T-helper 1 cell (primary cell): ENCODE measurements at places on chromosomes 4 and X.

DNA sequence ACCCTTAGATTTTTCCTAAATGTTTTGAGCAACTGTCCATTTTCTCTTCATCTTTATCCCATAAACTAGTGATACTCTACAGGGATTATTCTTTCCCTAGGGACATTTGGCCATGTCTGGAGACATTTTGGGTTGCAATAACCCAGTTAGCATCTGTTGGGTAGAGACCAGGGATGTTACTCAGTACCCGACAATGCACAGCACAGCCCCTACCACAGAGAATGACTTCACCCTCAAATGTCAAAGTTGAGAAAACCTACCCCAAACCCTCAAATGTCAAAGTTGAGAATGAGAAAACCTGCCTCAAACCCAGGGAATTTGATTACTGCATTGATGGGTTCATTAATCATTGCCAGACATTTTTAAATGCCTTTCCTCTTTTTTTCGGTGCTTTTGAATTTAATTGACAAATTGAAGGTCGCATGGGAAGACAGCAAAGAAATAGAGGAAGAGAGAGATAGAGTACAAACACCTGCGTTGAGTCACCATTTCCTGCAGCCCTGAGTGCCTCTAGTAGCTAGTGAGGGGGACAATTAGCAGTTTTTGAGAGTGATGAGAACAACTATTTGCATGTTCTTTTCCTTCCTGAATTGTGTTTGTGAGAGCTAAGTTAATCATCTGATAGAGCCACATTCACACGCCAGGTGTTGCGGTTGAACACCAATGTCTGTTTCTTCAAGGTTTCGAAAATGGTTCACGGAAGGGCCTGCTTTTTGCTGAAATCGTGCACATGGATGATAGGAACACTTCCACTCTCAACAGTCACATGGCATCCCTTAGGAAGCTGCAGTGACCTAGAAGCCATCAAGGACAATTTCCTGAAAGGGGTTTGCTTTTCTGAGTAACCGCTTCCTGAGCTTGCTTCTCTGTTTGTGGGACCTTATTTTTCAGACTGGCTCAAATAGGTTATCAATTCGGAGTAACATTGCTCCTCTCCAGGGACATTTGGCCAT is 203.9 kb upstream of the VCX3A start:
- DNase-seq, result no peak

- no peak for DNase-seq
Observed at GRCh38 chr4:82071951-82072350, 301.8 kb downstream of the HNRNPD start.

DNA sequence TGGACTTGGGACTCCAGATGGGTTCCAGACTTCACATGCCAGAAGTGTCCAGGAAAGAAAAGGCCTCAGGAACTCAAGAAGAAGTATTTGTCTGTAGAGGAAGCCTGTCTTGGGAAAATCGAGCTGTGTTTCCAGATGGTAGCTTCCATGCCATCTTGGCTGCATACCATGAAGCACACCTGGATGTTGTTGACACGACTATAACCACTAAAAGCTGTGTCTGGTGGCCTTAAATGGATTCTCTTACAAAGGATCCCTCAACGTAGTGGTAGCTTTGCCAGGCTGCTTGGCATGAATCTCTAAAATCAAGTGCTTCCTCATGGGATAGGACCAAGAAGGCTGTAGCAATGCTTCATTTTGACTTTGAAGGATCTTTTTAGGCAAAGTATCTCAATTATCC is 313.4 kb upstream of the BOD1L1 start:
- no peak for DNase-seq

- DNase-seq, result no peak
Observed at GRCh38 chr4:1979477-1980196, 29.1 kb downstream of the NELFA start.

DNA sequence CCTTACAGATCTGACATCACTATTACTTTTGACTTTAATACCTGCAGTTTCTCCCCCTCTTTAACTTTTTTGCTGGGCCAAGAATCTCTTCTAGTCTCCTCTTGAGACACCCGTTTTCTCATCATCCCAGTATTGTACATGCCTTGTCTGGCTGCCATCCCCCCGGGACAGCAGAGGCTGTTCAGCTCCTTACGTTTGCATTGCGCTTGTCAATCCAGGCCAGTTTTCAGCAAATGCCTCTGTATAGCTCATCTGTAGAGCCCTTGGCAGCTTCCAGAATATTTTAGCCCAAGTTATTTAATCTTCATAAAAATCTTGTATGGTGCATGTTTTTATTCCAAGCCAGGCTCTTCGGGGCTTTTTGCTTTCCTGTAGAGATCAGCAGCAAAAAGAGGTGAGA is 22.3 kb upstream of the HOPX start:
- DNase-seq, result no peak

- no peak for DNase-seq
Observed at GRCh38 chrX:50877310-50877709, 33.2 kb upstream of the BMP15 start.

DNA sequence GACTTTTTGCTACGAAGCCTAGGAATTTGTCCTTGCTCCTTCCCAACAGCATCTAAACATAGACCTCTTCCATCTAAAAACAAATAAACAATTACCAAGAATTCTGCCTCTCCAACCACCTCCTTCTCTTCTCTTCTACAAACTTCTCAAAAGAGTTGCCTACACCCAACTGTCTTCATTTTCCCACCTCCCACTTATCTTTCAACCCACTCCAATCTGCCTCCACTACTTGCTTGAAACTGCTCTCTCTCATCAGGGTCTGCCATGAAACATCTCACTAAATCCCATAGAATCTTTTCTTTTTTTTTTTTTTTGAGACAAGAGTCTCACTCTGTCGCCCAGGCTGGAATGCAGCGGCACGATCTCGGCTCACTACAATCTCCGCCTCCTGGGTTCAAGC is 902 bp upstream of the FGD1 start:
- no peak for DNase-seq

- no peak for DNase-seq
Observed at GRCh38 chr4:52843958-52844357, 18.2 kb upstream of the RASL11B start.

DNA sequence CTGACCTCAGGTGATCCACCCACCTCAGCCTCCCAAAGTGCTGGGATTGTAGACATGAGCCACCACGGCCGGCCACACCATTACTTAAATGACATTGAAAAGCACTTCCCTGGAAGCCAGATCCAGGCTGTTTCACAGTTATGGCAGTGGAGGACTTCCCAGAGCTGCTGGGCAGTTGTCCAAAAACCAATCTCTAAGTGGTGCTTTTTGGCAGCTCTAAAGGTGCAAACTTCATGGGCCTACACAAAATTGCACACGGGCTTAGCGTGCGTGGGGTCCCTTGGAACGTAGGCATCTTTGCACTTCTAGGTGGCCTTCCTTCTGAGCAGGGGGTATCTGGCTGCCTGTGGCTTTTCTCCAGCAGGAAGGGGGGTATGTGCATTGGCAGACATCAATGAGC is 172.3 kb downstream of the SHOX start:
- DNase-seq, result no peak

DNA sequence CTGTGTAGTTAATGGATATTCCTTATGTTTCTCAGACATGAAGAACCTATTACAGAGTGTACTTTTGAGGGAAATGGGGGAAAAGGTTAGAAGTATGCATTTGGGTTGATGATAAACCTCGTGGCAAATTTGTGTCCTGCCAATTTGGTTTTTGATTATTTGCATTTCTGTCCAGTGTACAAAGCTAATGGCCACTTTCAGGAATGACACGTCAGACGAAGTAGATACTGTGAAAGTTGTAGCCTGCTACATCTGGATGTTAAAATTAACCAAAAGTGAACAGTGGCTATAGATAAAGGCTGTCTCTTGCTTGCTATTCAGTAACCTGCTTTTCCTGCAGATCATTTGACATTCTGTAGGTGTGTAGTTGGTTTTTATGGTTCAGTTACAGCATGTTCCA is 1.0 kb downstream of the PRDX4 start:
- DNase-seq, result no peak

- DNase-seq, result no peak
Observed at GRCh38 chr4:53497487-53498244, 93.6 kb downstream of the LNX1 start.

- DNase-seq, result no peak
Observed at GRCh38 chrX:85808217-85808616, 239.1 kb downstream of the CHM start.
